ENCODE measurements at places on chromosomes 7 and 10.

- H3K36me3 ChIP-seq: no peaks in the 10 kb centered on the region
- no peak overlapping the region for H3K4me3 ChIP-seq
- DNase-seq: no peak
- no peak overlapping the region for H3K27ac ChIP-seq
- H3K27me3 ChIP-seq: no peaks in the 10 kb centered on the region
Measured at GRCh38 chr7:90752051-90752450, 155.9 kb downstream of the CDK14 start.

- H3K4me1 ChIP-seq: no peaks in the 10 kb centered on the region
- H3K36me3 ChIP-seq: no peaks in the 10 kb centered on the region
Measured at GRCh38 chr10:5508161-5508604, 8.8 kb upstream of the CALML5 start.

DNA sequence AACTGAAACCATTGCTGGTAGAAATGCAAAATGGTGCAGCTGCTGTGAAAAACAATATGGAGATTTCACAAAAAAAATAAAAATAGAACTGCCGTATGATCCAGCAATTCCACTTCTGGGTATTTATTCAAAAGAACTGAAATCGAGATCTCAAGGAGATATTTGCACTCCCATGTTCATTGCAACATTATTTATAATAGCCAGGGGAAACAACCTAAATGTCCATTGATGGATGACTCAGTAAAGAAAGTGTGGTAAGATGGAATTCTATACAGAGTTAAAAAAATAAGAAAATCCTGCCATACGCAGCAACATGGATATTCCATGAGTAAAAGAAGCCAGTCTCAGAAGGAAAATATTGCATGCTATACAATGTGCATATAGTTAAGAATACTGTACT is 290.6 kb upstream of the GHITM start:
- no peak overlapping the region for H3K4me3 ChIP-seq
- H3K4me1 ChIP-seq: no peaks in the 10 kb centered on the region
- no peaks in the 10 kb centered on the region for H3K27me3 ChIP-seq
- no peak for DNase-seq
- no peak overlapping the region for H3K27ac ChIP-seq
- no peaks in the 10 kb centered on the region for H3K36me3 ChIP-seq

- no peaks in the 10 kb centered on the region for H3K27me3 ChIP-seq
- no peak overlapping the region for H3K27ac ChIP-seq
- no peak for DNase-seq
- H3K4me1 ChIP-seq: peaks cover 18% of the 10 kb centered on the region
- no peaks in the 10 kb centered on the region for H3K36me3 ChIP-seq
- no peak overlapping the region for H3K4me3 ChIP-seq
Measured at GRCh38 chr10:124249196-124249595, 155.8 kb upstream of the CHST15 start.

- H3K27me3 ChIP-seq: no peaks in the 10 kb centered on the region
- no peak for DNase-seq
Measured at GRCh38 chr10:117486606-117487005, 55.9 kb upstream of the EMX2 start.

DNA sequence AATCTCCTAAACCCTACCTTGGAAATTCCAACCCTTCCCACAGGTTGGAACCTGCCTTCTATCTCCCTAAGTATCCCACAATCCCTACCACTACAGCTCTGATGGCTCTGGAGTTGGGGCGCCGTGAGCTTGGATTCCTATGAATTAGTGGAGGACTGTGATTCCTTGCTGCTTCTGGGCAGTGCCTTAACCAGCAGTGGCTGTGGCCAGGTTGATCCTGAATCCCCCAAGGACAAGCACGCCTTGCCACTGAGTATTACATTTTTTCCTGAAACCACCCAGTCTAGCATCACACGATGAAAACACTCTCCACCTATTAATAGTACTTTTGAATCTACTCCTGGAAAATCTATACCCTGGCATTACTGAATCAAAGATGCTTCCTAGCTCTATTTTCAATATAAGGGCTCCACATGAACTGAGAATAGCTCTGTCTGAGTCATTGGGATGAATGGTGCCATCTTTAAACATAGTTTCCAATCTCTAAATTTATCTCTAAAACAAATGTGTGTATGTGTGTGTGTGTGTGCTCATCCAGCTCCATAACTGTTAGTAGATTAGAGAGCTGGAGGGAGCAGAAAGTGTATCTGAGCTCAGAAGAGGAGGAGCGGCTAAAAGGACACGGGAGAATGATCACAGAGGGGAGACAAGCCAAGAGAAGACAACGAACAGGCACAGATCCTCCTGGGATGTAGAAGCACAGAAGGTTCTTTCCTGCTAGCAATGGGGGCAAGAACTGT is 11.9 kb upstream of the INPP5F start:
- H3K27me3 ChIP-seq: no peaks in the 10 kb centered on the region
- DNase-seq: no peak
- no peak overlapping the region for H3K27ac ChIP-seq

DNA sequence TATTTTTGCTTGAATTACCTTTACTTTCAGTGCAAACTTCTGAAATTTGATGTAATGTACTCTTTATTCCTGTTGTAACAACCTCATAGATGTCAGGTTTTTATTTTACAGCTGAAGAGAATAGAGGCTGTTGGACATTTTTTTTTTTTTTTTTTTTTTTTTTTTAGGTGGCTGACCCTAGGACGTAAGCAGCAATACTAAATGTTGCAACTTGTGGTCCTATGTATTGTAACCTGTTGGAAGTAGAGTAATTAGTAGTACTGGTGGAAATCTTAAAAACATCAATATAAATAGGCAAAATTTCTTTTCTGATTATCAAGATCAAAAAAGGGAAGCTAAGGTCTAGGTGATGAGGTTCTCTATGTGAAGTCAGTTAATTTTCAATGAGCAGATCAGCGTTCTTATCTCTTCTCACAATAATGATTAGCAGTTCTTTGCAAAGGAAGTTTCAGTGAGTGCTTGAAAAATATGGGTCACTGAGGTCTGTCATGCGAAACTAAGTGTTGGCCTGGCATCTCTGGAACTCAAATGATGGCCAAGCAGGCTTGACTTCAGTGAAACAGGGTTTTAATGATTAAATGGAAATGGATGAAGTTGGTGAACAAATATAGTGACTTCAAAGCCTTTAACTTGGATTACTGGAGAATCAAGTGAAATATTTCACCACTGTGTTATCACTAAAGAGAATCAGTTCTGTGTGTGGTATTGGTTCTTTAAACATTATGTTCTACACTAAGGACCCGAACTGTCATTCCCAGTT is 42.7 kb downstream of the BICC1 start:
- H3K27me3 ChIP-seq: no peaks in the 10 kb centered on the region
- no peaks in the 10 kb centered on the region for H3K36me3 ChIP-seq
- H3K4me3 ChIP-seq: no peak overlapping the region
- H3K27ac ChIP-seq: no peak overlapping the region

Measured in thoracic aorta (tissue), 2 donors.